IPS DF 6.9 (cell line): ENCODE measurements at places on chromosomes 3 and 15.

- no peak for DNase-seq
- no peaks in the 10 kb centered on the region for H3K4me1 ChIP-seq
- no peaks in the 10 kb centered on the region for H3K36me3 ChIP-seq
These were observed 124.7 kb upstream of the FRMD4B start for GRCh38 chr3:69510481-69511030.

DNA sequence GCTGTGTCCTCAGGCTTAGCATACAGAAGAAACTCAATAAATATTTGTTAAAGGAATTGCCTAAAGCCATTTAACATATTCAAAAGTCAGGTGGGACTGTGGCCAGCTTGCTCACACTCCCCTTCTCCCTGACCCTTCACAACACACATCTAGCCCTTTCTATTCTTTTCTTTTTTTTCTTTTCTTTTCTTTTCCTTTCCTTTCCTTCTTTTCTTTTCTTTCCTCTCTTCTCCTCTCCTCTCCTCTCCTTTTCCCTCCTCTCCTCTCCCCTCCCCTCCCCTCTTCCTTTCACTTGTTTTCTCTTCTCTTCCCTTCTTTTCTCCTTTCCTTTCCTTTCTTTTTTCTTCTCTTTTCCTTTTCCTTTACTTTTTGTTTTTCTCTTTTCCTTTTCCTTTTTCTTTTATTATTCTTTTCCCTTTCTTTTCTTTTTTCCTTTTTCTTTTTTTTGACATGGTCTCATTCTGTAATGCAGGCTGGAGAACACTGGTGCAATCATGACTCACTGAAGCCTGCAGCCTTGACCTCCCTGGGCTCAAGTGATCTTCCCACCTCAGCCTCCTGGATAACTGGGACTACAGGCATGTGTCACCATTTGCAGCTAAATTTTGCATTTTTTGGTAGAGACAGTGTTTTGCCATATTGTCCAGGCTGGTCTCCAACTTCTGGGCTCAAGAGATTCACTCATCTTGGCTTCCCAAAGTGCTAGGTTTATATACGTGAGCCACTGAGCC, 377.8 kb downstream of the GRM7 start:
- no peaks in the 10 kb centered on the region for H3K27me3 ChIP-seq
- no peak overlapping the region for H3K4me3 ChIP-seq
- DNase-seq: no peak

GRCh38 chr3:182323898-182324297, 469.4 kb upstream of the ATP11B start:
- H3K27me3 ChIP-seq: no peaks in the 10 kb centered on the region
- H3K27ac ChIP-seq: no peak overlapping the region
- no peaks in the 10 kb centered on the region for H3K36me3 ChIP-seq
- DNase-seq: no peak
- H3K4me3 ChIP-seq: no peak overlapping the region

DNA sequence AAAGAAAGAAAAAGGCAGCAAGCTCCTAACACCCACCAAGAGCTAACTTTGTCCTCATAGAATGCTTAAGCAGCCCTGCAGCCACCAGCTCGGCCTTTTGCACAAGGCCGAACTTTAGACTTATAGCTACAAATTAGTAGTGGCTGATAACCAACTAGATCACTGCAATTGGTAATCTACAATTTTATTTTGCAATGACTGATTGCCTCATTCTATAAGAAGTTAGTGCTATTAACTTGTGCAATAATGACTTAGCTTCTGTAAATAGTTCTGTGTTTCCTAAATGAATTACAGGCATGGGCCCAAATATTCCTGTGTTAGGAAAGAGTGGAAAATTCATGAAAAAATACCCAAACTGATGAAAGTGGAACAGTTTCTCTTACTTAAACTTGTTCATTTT, 284.8 kb upstream of the CFAP20DC start:
- H3K36me3 ChIP-seq: no peaks in the 10 kb centered on the region
- H3K27ac ChIP-seq: no peak overlapping the region
- no peaks in the 10 kb centered on the region for H3K27me3 ChIP-seq
- no peaks in the 10 kb centered on the region for H3K4me1 ChIP-seq
- no peak overlapping the region for H3K4me3 ChIP-seq
- no peak for DNase-seq

DNA sequence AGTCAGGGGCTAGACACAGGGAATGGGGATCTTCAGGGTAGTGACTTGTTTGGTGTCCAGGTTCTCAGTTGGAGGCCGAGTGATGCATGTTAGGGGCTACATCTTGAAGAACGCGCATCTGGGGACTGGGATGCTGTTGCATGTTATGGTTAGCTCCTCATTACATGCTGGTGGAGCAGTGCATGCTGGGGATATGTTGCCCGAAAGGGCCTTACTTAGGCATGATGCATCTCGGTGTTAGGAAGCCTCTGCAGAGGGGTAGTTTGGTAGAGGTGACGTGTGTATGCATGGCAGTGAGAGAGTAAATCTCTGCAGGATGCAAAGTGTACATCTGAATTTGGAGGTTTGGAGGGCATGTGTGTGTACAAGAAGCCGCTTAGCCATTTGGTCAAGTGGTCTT, 2.4 kb downstream of the EIF4G1 start:
- no peaks in the 10 kb centered on the region for H3K27me3 ChIP-seq
- H3K4me1 ChIP-seq: no peaks in the 10 kb centered on the region
- H3K27ac ChIP-seq: no peak overlapping the region

DNA sequence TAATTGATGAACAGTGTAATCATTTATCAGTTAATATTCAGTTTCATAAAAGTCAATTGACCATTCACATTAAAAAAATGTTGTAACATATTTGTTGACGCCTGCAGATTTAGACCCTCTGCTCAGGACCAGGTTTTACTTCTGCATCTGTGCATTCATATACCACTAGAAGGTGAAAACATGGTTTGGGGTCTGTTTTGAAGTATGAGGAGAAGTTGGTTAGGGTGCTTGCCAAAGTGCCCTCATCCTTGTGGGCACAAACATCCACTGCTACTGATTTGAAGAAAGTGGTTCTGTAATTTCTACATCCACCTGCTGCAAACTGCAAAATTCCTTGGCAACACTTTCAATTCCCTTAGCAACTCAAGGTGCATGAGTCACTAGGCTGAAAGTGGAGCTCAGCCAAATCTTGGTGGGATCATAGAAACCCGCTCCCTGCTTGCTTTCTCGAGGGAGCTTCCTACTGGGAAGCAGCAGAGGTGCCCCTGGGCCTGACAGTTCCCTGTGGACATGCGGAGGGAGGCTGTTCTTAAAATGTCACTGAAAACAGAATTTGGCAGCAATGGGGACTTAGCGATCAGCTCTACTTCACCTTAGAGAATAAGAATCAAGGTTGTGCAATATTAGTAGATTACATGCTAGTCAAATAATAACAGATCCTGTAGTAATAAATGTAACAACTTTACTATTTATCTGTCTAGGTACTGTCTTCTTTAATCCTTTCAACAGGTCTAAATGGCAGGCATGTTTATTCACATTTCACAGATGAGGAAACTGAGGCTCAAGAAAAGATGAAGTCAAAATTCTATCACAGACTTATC, 301.0 kb upstream of the TBL1XR1 start:
- no peak overlapping the region for H3K4me3 ChIP-seq
- H3K4me1 ChIP-seq: no peaks in the 10 kb centered on the region
- DNase-seq: no peak

- H3K4me1 ChIP-seq: no peaks in the 10 kb centered on the region; the same call in 1 of the 2 replicates
- DNase-seq: no peak
- no peak overlapping the region for H3K27ac ChIP-seq
- H3K36me3 ChIP-seq: no peaks in the 10 kb centered on the region
- H3K4me3 ChIP-seq: peak overlapping the region; percentile 54; the same call in 1 of the 2 replicates
- H3K27me3 ChIP-seq: no peaks in the 10 kb centered on the region; the same call in 1 of the 2 replicates
These were observed 889 bp upstream of the LRRIQ4 start for GRCh38 chr3:169811631-169812331.

DNA sequence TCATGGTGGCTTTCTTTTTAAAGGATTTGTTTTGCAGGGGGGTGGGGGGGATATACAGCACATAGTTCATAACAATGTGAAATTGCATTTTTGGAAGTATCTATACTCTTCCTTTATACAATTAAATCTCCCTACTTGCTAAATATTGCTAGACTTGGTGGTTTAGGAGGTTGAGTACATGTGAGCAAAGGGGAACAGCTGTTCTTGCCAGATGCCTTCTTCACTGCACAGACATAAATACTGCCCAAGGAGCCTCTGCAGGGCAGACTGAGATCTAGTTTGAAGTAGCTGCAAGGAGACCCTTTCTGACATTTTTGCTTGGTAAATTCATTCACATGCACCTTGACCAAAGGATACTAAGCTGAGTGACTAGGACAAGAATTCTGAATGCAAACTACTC, 228.6 kb upstream of the IL12A start:
- no peak for DNase-seq
- no peaks in the 10 kb centered on the region; the same call in 1 of the 2 replicates for H3K4me1 ChIP-seq
- H3K4me3 ChIP-seq: no peak overlapping the region

- H3K4me1 ChIP-seq: peaks cover 1% of the 10 kb centered on the region; the same call in 1 of the 2 replicates
- no peaks in the 10 kb centered on the region for H3K27me3 ChIP-seq
- no peaks in the 10 kb centered on the region for H3K36me3 ChIP-seq
- DNase-seq: no peak
- H3K4me3 ChIP-seq: no peak overlapping the region
- no peak overlapping the region for H3K27ac ChIP-seq
These were observed 153.0 kb upstream of the CGNL1 start for GRCh38 chr15:57223345-57223744.

GRCh38 chr15:88623061-88623460, 1.9 kb downstream of the AEN start:
- no peak for DNase-seq
- no peak overlapping the region for H3K27ac ChIP-seq
- no peaks in the 10 kb centered on the region; the same call in 1 of the 2 replicates for H3K4me1 ChIP-seq
- H3K4me3 ChIP-seq: no peak overlapping the region; the same call in 1 of the 2 replicates
- peaks cover 17% of the 10 kb centered on the region for H3K36me3 ChIP-seq

GRCh38 chr3:126982126-126982470, 817 bp upstream of the PLXNA1 start:
- DNase-seq: no peak
- H3K27me3 ChIP-seq: no peaks in the 10 kb centered on the region
- no peak overlapping the region for H3K27ac ChIP-seq

GRCh38 chr3:8371085-8371551, 130.5 kb upstream of the LMCD1 start:
- DNase-seq: no peak
- no peaks in the 10 kb centered on the region for H3K27me3 ChIP-seq
- H3K27ac ChIP-seq: no peak overlapping the region
- no peaks in the 10 kb centered on the region for H3K4me1 ChIP-seq

GRCh38 chr3:90007778-90008499, 900.5 kb downstream of the EPHA3 start:
- H3K27me3 ChIP-seq: no peaks in the 10 kb centered on the region
- DNase-seq: no peak
- no peak overlapping the region for H3K27ac ChIP-seq

- H3K27ac ChIP-seq: no peak overlapping the region
- no peak overlapping the region for H3K4me3 ChIP-seq
- no peaks in the 10 kb centered on the region for H3K36me3 ChIP-seq
- no peaks in the 10 kb centered on the region for H3K27me3 ChIP-seq
- no peak for DNase-seq
These were observed 36.9 kb upstream of the DYNC1LI1 start for GRCh38 chr3:32607522-32607921.

DNA sequence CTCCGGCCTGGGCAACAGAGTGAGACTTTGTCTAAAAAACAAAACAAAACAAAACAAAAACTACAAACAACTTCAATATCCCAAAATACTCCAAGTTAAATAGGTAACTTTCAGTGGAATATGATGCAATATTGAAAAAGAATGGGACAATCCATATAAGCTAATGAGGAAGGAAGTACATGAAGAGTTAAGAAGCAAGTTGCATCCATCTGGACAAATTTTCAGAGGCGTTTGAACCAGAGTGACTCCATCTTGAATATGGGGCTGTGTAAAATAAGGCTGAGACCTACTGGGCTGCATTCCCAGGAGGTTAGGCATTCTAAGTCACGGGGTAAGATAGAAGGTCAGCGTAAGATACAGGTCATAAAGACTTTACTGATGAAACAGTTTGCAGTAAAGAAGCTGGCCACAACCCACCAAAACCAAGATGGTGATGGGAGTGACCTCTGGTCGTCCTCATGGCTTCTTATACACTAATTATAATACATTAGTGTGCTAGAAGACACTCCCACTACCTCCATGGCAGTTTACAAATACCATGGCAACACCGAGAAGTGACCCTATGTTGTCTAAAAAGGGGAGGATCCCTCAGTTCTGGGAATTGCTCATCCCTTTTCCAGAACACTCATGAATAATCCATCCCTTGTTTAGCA, 58.1 kb upstream of the LCTL start:
- H3K27ac ChIP-seq: no peak overlapping the region
- H3K4me1 ChIP-seq: peaks cover 9% of the 10 kb centered on the region
- no peaks in the 10 kb centered on the region for H3K36me3 ChIP-seq
- H3K27me3 ChIP-seq: no peaks in the 10 kb centered on the region
- H3K4me3 ChIP-seq: no peak overlapping the region
- DNase-seq: no peak

- H3K27ac ChIP-seq: no peak overlapping the region
- no peaks in the 10 kb centered on the region for H3K36me3 ChIP-seq
- no peak for DNase-seq
- H3K4me1 ChIP-seq: no peaks in the 10 kb centered on the region
- no peak overlapping the region for H3K4me3 ChIP-seq
These were observed 108.8 kb upstream of the UMPS start for GRCh38 chr3:124621498-124621897.

GRCh38 chr3:138043266-138044029, 33.5 kb downstream of the CLDN18 start:
- no peak for DNase-seq
- H3K27ac ChIP-seq: no peak overlapping the region
- H3K27me3 ChIP-seq: no peaks in the 10 kb centered on the region
- no peaks in the 10 kb centered on the region for H3K36me3 ChIP-seq

DNA sequence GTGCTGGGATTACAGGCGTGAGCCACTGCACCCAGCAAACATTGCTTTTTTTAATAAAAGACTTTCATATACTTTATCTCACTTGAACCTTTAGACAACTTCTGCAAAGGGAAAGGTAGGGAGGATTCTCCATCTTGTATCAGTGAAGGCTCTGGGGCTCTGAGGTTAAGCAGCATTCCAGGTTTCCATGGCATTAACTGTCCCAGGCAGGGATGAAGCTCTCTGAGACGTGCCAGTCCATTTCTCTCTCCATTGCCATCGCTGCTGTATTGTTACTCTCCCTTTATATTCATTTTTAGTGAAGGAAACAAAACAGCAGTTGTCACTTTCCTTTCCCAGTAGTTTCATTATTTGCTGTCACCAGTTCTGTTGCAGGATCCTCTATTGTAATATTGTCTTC, 342.4 kb downstream of the LPP start:
- H3K27ac ChIP-seq: no peak overlapping the region
- DNase-seq: no peak
- H3K27me3 ChIP-seq: no peaks in the 10 kb centered on the region
- H3K36me3 ChIP-seq: no peaks in the 10 kb centered on the region
- H3K4me3 ChIP-seq: no peak overlapping the region

- H3K4me3 ChIP-seq: no peak overlapping the region
- no peak overlapping the region for H3K27ac ChIP-seq
- DNase-seq: no peak
These were observed 255.1 kb upstream of the CMC1 start for GRCh38 chr3:27986234-27986879.

DNA sequence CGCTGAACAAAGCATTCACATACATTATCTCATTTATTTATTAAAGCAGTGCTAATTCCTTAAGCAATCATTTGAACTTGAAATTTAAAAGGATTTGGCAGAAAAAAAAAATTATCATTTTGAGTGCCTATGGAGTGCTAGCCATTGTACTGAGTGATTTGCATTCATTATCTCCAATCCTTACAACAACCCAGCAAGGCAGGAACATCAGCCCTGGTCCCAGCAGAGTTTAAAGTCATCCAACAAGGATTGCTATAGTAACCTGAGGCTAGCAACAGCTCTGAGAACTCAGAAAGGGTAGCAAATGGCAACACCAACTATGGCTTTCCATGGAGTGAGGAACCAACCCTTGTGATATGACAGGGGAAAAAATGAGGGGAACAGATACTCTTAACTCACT, 237.6 kb upstream of the SETMAR start:
- no peaks in the 10 kb centered on the region for H3K36me3 ChIP-seq
- H3K4me3 ChIP-seq: no peak overlapping the region
- no peaks in the 10 kb centered on the region for H3K4me1 ChIP-seq
- DNase-seq: no peak
- no peak overlapping the region for H3K27ac ChIP-seq
